NCI-H1417 (cell line): ENCODE measurements at places on chromosomes 1 and 21.

- DNase-seq = no peak
These were observed 441.9 kb upstream of the ADAMTS5 start for GRCh38 chr21:27408826-27409225.

DNA sequence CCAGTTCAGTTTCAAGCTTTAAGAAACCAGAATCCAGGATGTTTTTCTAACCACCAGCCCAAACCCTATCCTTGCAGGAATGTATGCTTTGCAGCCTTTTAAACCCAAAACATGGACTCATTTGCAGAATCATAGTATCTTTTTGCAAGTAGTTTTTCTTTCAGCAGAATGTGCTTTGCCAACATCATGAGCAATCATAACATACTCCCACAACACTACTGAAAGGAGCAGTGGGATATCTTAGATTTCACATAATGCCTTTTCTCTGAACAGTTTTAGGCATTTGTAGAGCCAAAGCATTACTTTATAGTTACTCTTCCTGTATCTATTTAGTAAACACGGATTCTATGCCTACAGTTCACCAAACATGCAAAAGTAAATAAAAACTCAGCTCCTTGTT lies 10.0 kb upstream of the SH2D2A start:
- DNase-seq = no peak

- peak; percentile 39 for DNase-seq
These were observed 55.6 kb downstream of the PTPRF start for GRCh38 chr1:43586136-43586731.

GRCh38 chr1:16605532-16606505 lies 7.5 kb downstream of the NBPF1 start:
- DNase-seq = no peak

GRCh38 chr1:79704067-79704466 lies 697.5 kb upstream of the ADGRL4 start:
- no peak for DNase-seq

- DNase-seq = no peak
These were observed 22.1 kb downstream of the KCNA2 start for GRCh38 chr1:110584045-110584444.

- DNase-seq = no peak
These were observed 316.7 kb downstream of the CHRM3 start for GRCh38 chr1:239703075-239703474.

DNA sequence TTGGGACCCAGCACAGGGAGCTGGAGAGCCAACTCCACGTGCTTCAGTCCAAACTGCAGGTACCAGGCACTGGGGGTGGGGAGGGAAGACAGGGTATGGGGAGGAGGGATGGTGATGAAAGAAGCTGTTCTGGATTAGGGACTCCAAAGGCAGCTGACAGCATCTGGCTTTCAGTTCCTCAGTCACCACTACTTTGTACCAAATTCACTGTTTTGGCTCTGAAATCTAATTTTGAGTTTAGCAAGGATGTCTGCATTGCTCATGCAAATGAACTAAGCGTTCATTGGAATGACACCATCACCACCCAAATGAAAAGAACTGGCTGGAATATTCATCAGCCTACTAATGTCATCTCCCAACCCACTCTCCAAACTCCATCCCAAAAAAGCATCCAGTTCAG lies 8.7 kb downstream of the C1orf74 start:
- DNase-seq = no peak

DNA sequence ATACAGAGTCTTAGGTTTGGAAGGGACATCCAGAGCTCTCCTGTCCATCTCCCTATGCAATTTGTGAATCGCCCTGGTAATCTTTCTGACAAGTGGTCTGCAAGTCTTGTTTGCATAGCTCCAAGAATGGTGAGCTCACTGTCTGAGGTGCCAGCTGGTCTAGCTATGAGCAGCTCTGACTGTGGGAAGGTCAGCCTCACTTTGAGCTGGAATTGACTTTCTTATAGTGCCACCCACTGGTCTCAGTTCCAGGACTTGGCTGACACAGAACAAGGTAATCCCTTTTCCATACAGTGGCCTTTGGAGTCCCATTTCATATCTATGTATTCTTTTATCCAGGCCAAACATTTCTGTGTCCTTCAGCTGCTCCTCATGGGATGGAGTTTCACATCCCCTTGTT lies 95.6 kb upstream of the C8B start:
- DNase-seq = no peak

DNA sequence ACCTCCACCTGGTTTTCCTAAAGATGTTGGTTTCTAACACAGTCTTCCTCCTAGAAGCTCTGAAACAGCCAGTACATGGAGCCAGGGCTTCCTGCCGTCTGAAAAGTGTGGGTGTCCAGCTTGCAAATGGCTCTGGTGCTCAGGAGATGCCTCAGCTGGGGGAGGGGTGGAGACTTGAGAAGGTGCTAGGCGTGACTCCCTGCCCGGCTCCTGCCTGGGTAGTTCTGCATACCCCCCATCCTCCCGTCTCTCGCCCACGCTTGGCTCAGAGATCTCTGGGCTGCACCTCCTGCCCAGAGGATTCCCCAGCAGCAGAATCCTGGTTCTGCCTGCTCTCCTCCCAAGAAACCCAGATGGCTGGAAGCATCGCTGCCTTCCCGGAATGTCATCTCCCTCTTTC lies 16.9 kb downstream of the STUM start:
- no peak for DNase-seq

- DNase-seq = no peak
These were observed 57.5 kb downstream of the ERG start for GRCh38 chr21:38440746-38441145.

DNA sequence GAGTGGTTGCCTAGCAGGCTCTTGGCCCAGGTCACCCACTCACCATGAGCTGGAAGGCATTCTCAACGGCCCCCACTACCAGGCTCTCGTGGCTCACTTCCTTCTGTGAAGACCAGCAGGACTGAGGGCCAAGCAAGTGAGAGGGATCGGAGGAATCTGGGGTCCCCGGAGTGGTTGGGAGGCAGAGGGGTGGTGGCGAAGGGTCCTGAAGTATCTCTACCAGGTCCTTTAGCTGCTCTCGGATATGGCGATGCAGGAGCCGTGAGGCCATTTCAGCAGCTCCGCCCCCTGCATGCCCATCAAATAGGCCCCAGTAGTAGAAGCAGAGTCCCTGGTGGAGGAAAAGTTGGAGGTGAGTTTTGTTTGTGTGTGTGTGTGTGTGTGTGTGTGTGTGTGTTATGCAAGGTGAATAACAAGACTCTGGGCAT lies 2.4 kb downstream of the PPM1J start:
- no peak for DNase-seq

GRCh38 chr1:119987112-119987511 lies 82.3 kb downstream of the NOTCH2 start:
- DNase-seq = no peak

DNA sequence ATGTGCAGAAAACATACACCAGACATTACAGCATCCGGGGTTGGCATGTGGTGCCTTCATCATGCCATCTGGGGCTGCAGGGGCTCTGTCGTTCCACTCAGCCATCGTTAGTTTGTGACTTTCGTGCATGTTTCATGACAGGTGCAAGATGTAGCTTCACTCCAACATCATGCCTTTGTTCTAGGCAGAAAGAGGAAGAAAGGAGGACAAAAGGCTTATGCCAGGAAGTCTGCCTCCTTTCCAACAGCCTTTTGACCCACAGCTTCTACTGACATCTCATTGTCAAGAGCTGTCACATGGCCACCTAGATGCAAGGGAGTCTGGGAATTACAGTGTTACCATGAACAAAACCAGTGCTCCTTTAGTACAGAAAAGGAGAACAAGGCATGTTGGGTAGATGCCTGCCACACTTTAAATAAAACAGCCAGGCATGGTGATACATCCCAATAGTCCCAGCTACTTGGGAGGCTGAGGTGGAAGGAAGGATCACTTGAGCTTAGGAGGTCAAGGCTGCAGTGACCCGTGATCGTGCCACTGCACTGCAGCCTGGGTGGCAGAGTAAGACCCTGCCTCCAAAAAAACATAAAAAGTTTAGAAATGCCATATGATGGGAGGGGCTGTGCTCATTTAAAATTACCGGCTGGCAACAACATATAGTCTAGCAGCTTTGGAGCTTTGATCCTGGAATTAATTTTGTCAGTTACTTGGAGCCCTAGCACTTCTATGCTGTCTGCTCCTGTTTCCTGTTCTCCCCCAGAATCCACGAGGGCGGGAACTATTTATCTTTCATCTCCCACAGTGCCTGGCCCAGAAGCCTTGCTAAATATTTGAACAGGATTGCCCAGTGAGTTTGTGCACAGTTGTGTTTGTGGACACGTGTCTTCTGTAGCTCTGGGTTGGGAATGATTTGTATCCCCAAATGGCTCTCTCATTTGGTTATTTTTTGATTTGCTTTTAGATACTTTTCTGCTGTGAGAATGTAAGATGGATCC lies 7.4 kb downstream of the DOP1B start:
- DNase-seq = peak; percentile 41

DNA sequence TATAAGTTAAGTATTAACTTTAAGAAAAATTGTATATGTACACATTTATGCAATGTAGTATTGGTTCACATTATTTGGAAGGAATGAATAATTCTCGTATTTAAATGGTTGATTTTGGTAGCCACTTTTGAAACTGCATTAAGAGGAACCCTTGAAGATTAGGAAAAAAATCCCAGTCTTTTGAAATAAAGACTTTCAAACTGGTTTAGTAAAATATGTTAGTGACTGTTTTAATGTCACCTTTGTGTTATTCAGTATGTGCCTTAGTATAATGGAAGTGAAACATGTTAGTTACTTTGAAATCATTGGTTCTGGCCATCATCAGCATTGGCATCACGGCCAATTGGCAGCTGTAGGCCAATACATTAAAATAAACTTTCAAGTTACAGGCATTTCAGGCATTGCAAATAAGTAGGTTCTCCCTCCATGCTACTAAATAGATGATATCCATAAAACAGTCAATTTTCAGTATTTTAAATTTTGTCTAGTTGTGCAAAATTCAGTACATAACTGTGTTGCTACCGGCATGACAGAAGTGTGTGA lies 4.4 kb downstream of the MIER1 start:
- DNase-seq = peak; percentile 40

GRCh38 chr1:158112994-158113758 lies 67.5 kb upstream of the CD1D start:
- DNase-seq = peak; percentile 40

DNA sequence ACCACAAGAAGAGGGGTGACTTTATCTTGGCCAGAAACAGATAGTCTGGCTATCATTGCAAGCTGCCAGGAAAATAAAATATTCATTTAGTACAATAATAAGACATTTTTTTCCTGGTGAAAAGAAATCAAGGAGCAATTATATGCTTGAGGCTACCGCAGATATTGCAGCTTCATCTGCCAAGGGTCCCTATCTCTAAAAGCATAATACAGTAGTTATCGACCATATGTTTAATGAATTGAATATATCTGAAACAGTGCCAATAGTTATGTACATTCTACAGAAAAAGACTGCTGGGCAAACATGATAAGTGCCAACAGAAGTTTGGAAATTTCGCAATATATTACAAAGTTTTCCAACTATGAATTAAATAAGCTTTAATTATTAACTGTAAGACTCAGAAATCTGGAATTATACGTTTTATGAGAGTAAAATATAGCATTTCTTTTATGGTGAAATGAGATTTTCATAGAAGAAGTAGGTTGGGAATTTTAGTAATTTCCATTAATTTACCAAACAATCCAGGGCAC lies 561.1 kb upstream of the ZP4 start:
- no peak for DNase-seq

- no peak for DNase-seq
These were observed 66.7 kb downstream of the MAB21L3 start for GRCh38 chr1:116177861-116178260.

DNA sequence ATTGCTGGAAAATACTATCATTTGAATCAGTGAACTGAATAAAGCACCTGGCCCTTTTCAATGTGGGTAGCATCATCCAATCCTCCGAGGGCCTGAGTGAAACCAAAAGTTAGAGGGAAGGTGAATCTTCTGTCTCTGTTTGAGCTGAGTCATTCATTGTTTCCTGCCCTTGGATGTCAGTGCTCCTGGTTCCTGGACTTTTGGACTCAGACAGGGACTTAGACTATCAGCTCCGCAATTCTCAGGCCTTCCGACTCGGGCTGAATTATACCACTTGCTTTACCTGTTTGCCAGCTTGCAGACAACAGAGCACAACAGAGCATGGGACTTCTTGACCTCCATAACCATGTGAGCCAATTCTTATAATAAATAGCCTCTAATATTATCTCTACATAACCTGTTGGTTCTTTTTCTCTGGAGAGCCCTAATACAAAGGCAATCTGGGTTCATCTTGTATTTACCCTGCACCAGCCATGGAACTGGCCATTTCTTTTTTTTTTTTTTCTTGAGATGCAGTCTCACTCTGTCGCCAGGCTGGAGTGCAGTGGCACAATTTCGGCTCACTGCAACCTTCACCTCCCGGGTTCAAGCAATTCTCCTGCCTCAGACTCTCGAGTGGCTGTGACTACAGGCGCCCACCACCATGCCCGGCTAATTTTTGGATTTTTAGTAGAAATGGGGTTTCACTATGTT lies 19.2 kb upstream of the VASH2 start:
- no peak for DNase-seq

DNA sequence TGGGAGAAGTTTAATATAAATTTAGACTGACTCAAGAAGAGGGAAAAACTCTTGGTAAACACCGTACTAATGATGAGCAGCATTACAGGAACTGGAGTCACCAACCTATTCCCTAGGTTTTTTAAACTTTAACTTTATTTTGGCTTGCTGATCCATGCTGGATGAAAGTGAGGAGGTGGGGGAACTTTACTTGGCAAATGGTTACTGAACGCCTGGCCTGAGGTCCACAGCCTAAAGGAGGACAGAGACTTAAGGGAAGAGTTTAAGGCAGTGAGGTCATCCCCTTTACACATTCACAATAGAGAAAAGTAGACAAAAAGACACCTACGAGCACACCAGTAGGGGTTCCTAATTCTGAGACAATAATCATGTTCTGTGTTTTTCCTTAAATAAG lies 25.6 kb upstream of the A3GALT2 start:
- no peak for DNase-seq

DNA sequence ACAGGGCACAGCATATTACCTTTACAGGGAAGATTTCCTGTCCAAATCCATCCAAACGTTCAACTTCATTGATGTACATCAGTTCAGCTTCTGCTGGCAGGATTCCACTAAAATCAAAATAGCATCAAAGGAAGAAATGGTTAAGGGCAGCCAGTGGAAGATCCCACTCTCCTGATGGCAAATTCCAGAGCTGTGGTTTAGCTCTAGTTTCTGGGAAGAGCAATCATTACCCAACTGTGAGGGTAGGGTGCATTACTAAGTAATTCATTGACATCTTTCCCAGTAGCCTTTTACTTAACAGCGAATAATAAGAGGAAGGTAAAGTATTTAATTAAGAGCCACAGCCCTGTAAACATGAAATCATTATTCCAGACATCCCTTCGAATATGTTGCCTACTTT lies 120.7 kb downstream of the SMYD2 start:
- no peak for DNase-seq

- no peak for DNase-seq
These were observed 238.1 kb downstream of the GRIK1 start for GRCh38 chr21:29701676-29702075.

- DNase-seq = no peak
These were observed 70.2 kb downstream of the DAB1 start for GRCh38 chr1:57353654-57354053.

GRCh38 chr21:14405225-14405624 lies 22.3 kb upstream of the HSPA13 start:
- DNase-seq = no peak

GRCh38 chr1:11178021-11179015 lies 10.8 kb upstream of the ANGPTL7 start:
- peak; percentile 94 for DNase-seq
